Glutamatergic neuron (in vitro differentiated cells): ENCODE measurements at places on chromosomes 13 and 19. TPM values are rescaled to one million over a fixed set of nuclear protein-coding genes. Genes with fewer than 3 reads are reported as not detected.
A peak's percentile ranks its signal among the peaks of the same experiment; 100 is the strongest.

- H3K27ac ChIP-seq = no peak overlapping the region
- H3K27me3 ChIP-seq = no peaks in the 10 kb centered on the region
- no peaks in the 10 kb centered on the region for H3K36me3 ChIP-seq
- DNase-seq = no peak
- peaks cover 6% of the 10 kb centered on the region for H3K4me1 ChIP-seq
- no peak overlapping the region for H3K4me3 ChIP-seq
These were observed 41.1 kb upstream of the MRI1 start for GRCh38 chr19:13723206-13723605.

- H3K27ac ChIP-seq = peak overlapping the region; percentile 80
- no peaks in the 10 kb centered on the region for H3K36me3 ChIP-seq
- DNase-seq = no peak
- no peaks in the 10 kb centered on the region for H3K27me3 ChIP-seq
- H3K4me1 ChIP-seq = peaks cover 31% of the 10 kb centered on the region
These were observed 116.0 kb downstream of the SIPA1L3 start for GRCh38 chr19:38022791-38023670.

KLK12 gene
- total RNA-seq = 0.66 TPM

- peaks cover 6% of the 10 kb centered on the region for H3K27me3 ChIP-seq
- no peaks in the 10 kb centered on the region for H3K36me3 ChIP-seq
- peak; percentile 64 for DNase-seq
- no peak overlapping the region for H3K4me3 ChIP-seq
These were observed 845 bp downstream of the SPRY2 start for GRCh38 chr13:80339912-80340650.

- no peak overlapping the region for H3K4me3 ChIP-seq
- peak overlapping the region; percentile 26 for H3K27ac ChIP-seq
- H3K4me1 ChIP-seq = peaks cover 32% of the 10 kb centered on the region
- H3K36me3 ChIP-seq = no peaks in the 10 kb centered on the region
- no peak for DNase-seq
These were observed 20.7 kb downstream of the SH3GL1 start for GRCh38 chr19:4379383-4380253.

GRCh38 chr13:98459721-98460370, 117.1 kb downstream of the STK24 start:
- DNase-seq = no peak
- H3K27me3 ChIP-seq = peaks cover 15% of the 10 kb centered on the region
- no peak overlapping the region for H3K4me3 ChIP-seq
- no peak overlapping the region for H3K27ac ChIP-seq
- H3K4me1 ChIP-seq = peaks cover 34% of the 10 kb centered on the region
- no peaks in the 10 kb centered on the region for H3K36me3 ChIP-seq

DNA sequence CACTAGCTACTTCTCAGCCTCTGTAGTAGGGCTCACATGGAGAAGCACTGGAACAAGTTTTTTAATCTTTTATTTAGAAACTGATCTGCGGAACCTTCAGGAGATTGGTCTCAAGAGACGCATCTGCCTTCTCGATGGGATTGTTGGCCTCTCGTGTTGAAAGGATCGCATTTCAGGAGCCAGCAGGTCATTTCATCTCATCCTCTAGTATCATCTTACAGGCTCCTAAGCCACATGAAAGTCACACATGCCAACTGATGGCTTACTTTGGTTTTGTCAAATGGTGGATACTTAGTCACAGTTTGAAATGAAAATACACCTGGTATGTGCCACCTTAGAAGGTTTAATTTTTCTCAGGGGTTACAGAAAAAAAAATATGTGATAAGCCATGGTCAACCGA, 1703.6 kb downstream of the EFNB2 start:
- no peak for DNase-seq
- no peaks in the 10 kb centered on the region for H3K36me3 ChIP-seq
- peak overlapping the region; percentile 1 for H3K4me3 ChIP-seq

DNA sequence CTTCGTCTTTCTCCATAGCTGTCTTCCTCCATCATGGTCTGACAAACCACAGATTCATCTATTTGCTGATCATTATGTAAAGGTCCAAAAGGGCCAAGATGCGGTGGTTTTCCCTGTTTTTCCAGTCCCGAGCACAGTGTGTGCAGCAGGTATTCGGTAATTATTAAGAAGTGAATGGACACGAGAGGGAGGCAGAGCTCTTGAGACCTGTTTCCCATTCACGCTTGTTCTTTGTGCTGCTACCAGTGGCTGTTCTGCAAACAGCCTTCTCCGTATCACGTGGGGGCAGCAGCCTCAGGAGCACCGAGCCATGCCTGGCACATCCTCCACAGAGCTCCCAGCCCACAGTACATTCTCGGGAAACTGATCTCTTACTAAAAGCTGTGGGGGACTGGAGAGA, 50.3 kb downstream of the CCDC70 start:
- H3K4me3 ChIP-seq = no peak overlapping the region
- DNase-seq = no peak
- peaks cover 17% of the 10 kb centered on the region for H3K4me1 ChIP-seq
- no peaks in the 10 kb centered on the region for H3K36me3 ChIP-seq
- peaks cover 2% of the 10 kb centered on the region for H3K27me3 ChIP-seq

DNA sequence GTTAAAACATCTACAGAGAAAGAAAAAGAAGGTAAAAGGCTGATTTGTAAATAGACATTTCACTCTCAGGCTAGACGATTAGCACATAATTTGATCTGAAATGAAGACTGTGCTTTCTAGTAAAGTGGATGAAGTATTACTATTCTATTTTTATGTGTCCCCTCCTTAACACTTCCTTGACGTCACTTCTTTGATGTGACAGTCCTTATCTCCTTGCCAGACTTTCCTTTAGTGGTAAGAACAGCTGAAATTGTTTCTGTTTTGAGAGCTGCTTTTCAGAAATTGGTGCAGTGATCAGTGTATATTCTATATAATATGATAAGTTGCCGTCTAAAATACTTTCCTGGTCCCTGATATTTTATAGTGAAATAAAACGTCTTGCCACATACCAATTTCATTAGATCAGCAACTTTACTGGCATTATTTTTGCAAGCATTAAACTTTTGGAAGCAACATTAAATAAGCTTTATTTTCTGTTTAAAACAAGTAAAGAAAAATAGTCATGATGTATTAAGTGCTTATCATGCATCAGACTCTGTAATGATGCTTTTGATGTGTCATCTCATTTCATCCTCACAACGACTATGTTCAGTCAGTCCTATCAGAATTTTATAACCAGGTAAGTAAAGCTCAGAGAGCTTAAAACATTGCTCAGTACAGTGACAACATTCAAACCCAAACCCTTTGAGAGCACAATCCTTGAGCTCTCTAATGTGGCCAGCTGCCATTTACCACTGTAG, 210.3 kb upstream of the PCDH9 start:
- no peaks in the 10 kb centered on the region for H3K27me3 ChIP-seq
- DNase-seq = no peak
- H3K4me1 ChIP-seq = no peaks in the 10 kb centered on the region
- H3K27ac ChIP-seq = no peak overlapping the region

- H3K4me1 ChIP-seq = peaks cover 4% of the 10 kb centered on the region
- H3K27ac ChIP-seq = no peak overlapping the region
- no peak overlapping the region for H3K4me3 ChIP-seq
- no peaks in the 10 kb centered on the region for H3K27me3 ChIP-seq
These were observed 79.4 kb downstream of the SPACA7 start for GRCh38 chr13:112455476-112456059.

GRCh38 chr19:19778666-19779065, 42.9 kb downstream of the ZNF506 start:
- peaks cover 5% of the 10 kb centered on the region for H3K4me1 ChIP-seq
- H3K27me3 ChIP-seq = peaks cover 1% of the 10 kb centered on the region
- no peak overlapping the region for H3K4me3 ChIP-seq
- no peak overlapping the region for H3K27ac ChIP-seq
- peaks cover 6% of the 10 kb centered on the region for H3K36me3 ChIP-seq
- DNase-seq = no peak

FGF22 gene
- 1.5 TPM for total RNA-seq

GRCh38 chr19:17811103-17811502, 10.2 kb downstream of the INSL3 start:
- no peaks in the 10 kb centered on the region for H3K4me1 ChIP-seq
- no peaks in the 10 kb centered on the region for H3K36me3 ChIP-seq
- H3K4me3 ChIP-seq = no peak overlapping the region
- H3K27me3 ChIP-seq = peaks cover 1% of the 10 kb centered on the region
- no peak for DNase-seq
- no peak overlapping the region for H3K27ac ChIP-seq
